ENCODE measurements at places on chromosomes 3 and 15.

DNA sequence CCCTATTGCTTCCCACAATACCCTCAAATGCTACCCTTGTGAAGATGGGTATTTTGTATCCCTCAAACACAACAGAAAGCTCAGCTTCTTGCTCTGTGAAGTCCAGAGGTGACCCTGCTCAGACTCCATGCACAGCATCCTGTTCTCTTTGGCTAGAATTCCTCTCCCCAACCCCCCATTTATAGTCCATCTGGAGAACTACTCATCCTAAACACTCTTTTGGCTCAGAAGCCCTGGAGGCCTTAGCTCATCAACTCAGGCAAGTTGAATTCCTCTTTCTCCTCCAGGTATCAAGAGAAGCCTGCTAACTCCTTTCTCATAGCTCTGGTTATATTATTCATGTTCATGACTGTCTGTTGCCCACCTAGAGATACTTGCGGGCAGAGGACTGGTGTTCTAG is 18.3 kb upstream of the GASK1A start:
- DNase-seq = no peak

DNA sequence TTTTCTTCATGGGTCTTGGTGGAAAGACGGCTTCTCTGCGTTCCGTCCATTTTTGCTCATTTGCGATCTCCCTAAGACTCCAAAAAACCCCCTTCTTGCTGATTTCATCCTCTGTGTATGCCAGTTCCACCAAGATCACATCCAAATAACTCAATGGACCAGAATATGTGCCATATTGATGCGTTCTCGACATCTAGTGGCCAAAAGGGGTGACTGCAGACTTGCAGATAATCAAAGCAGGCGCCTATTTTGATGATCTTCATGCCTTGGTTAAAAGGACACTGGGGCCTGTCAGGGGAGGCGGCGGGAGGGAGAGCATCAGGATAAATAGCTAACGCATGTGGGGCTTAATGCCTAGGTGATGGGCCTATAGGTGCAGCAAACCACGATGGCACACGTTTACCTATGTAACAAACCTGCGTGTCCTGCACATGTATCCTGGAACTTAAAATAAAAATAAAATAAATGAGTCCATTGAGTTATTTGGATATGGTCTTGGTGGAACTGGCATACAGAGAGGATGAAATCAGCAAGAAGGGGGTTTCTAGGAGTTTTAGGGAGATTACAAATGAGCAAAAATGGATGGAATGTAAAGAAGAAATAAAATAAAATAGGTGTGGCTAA is 104.2 kb upstream of the RAD18 start:
- peak; percentile 20 for DNase-seq

DNA sequence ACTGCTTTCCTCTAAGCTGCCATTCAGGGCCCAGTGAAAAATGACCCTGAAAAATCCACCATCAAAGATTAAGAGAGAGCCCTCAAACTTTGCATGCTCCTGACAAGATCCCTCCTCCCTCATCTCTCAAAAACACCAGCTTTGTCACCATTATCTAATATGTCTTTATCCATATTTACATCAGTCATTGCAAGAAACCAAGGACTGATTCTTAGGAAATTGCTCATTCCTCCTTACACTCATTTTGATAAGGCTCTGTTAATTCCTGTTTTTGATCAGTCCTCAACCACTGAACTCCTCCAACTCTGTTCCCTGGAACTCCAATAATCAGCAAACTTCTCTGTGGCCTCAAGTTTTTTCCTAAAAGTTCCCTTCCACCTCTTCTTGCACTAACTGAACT is 51.8 kb downstream of the CD200 start:
- no peak for DNase-seq

- no peak for DNase-seq
Measured at GRCh38 chr3:41188306-41188705, 11.0 kb upstream of the CTNNB1 start.

DNA sequence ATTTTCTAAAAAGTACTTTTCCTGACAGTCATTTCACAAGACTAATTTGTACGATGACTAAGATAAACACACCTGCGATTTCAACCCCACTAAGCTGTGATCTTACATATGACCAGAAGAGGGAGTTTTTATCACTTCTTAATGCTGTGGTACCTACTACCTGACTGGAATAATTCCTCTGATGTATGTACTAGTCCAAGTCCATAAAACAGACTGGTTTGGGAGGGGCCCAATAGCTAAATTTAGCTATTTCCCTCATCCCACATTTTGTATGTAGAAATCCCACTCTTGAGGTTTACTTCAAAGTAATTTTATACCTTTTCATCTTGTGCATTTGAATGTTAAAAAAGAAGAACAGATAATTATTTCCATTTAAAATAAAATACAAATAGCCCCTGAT is 49.7 kb upstream of the SCAANT1 start:
- no peak for DNase-seq

DNA sequence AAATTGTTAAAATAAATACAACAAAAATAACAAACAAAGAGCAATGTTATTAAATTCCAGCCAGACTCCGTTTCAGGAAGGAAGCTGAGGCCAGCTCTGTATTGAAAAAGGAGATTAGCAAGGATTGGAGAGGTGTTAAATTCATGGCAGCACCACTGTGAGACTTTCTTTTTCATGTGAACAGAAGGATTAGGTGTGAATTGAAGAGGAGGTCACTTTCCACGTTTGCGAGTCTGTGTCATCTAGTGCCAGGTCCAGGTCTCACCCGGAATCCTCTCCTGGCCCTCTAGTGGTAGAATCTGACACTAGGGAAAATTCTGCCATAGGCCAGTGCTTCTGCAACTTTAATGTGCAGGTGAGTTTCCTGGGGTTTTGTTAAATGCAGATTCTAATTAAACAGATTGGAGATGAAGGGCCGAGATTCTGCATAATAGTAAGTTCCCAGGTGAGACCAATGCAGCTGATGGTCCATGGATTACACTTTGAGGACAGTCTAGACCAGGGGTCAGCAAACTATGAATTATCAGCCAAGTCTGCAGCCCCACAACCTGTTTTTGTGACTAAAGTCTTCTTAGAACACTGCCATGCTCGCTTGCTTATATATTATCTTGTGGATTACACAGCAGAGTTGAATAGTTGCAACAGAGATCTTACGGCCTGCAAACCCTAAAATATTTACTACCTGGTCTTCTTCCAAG is 9.2 kb upstream of the SLC6A1 start:
- DNase-seq = peak; percentile 11

- DNase-seq = no peak
Measured at GRCh38 chr3:46186471-46187340, 21.4 kb downstream of the CCR1 start.

GRCh38 chr15:40286061-40286532 is 3.2 kb upstream of the ANKRD63 start:
- DNase-seq = no peak

GRCh38 chr15:44194323-44195150 is 534 bp downstream of the FRMD5 start:
- peak; percentile 65 for DNase-seq

- no peak for DNase-seq
Measured at GRCh38 chr3:40201770-40202169, 107.7 kb upstream of the EIF1B start.

GRCh38 chr3:193996221-193996620 is 139.7 kb upstream of the HES1 start:
- no peak for DNase-seq

DNA sequence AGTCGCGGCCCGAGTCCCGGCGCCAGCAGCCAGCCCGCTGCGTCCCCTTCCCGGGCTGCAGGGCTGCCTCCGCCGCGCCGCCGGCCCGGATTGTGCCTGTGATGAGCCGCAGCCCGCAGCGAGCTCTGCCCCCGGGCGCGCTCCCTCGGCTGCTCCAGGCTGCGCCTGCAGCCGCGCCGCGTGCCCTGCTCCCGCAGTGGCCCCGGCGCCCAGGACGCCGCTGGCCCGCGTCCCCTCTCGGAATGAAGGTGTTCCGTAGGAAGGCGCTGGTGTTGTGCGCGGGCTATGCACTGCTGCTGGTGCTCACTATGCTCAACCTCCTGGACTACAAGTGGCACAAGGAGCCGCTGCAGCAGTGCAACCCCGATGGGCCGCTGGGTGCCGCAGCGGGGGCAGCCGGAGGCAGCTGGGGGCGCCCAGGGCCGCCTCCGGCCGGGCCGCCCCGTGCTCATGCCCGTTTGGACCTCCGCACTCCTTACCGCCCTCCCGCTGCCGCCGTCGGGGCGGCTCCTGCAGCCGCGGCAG is 1.2 kb downstream of the CHST2 start:
- DNase-seq = no peak

DNA sequence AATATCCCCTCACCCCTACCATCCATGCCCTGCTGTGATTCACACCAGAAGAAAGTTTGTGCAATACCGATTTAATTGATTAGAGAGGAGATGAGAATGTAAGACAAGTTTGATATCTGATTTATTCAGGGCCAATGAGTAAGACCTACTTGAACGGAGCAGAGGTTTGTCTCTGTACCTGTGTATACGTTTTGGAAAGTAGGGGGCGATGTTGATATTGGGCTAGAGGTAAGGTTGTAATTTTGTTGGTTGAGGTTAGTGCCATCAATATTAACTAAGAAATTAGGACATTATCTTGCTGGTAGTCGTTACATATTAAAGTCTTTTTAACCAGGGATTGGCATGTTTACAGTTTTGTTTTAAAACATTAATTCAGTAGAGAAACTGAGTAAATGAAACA is 20.5 kb downstream of the EAF2 start:
- DNase-seq = no peak

DNA sequence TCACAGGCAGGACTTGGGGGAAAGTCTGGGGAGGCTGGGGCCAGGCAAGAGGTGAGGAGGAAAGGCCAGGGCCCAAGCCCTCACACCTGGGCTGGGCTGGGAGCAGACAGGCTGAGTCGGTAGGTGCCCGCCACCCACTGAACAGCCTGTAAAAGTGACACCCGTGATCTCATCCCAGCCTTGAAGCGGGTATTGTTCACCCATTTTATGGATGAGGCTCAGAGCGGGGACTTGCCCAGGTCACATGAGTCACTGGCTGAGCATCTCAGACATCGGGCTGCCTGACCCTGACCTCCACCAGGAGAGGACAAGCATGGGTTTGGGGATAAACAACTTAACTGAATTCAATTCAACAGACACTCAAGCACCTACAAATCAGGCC is 52.0 kb upstream of the CTSH start:
- DNase-seq = no peak

DNA sequence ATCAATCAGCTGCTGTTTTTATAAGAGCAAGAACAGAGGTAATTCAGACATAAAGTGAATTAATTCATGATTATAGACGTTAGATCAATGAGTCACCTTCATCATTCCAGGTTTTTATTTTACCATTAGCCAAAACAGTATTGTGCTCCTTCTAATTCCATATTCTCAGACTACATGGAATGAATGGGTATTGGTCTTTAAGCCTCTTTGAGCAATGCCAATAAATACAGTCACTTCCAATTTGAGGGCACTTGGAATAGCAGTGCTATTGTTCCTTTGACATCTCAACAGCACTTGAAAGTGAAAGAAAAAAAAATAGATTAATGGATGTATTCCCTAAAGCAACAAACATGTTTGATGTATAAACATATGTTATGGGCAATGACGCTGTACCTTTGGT is 830.9 kb upstream of the CFAP20DC start:
- no peak for DNase-seq

DNA sequence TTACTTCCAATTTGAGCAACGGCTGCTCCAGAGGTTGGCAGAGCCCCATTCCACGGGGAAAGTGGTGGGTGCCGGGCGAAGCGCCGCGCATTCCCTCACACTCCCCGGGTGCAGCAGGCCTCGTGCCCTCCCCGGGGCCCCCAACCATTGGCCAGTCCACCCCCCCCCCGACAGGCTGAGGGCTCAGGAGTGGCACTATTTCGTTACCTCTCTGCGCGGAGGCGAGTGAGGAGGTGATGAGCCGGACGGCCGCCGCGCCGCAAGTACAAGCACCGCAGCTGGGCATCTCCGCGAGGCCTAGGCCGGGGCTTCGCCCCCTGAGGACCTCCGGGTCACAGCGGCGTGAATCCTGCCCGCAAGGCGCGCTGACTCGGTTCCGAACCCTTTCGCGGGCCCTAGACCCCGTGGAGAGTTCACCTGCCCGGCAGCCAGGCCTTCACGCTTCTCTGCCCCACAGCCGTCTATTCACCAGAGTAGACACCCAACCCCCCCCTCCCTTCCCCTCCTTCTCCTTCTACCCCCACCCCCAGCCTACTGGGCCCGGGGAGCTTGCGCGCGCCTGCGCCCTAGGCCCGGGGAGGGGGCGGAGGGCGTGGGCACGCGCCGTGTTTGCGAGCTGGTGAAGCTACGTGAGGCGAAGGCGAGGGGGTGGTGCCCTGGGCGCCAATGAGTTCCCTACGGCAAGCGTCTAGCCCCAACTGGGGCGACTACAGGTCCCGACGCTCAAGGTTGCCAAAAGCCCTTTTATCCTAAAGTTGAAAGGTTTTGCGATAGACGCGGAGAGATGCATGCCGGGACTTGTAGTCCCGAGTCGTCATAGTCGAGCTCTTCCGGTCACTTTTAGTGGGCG is at the start of gene CLPX:
Gene CLPX (minus strand): TSS at position 475 of the 850 bp plus-strand sequence. CDS start 189 bp downstream, at position 286.
- peak; percentile 49 for DNase-seq

- DNase-seq = no peak
Measured at GRCh38 chr3:114847564-114847963, 299.5 kb downstream of the ZBTB20 start.

GRCh38 chr3:160540551-160540950 is 24.8 kb downstream of the KPNA4 start:
- peak; percentile 15 for DNase-seq

GRCh38 chr15:36755341-36756000 is 176.0 kb downstream of the CDIN1 start:
- DNase-seq = no peak

DNA sequence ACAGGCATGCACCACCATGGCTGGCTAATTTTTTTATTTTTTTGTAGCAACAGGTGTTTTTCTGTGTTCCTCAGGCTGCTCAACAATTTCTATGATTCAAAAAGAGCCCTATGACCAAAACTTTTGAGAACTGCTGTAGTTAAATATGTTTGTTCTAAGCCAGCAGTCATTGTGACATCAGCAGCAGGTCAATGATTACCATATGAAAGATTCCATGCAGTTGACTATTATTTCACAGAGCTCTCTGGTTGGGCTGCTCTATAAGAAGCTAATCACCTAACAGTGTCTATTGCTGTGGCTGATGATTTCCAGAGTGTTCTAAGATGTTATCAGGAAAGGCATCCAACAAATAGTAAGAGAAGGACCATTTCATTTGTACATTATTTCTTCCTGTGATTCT is at the start of gene CCDC54:
Gene CCDC54 (plus strand): TSS at position 289 of the 400 bp plus-strand sequence. CDS start 149 bp downstream, outside the sequence.
- no peak for DNase-seq

GRCh38 chr15:88803241-88803919 is at the start of gene ACAN:
TSS of gene ACAN (plus strand) at chr15:88803436. CDS start at chr15:88836207, 32,771 bp downstream.
- DNase-seq = no peak

Data from non-pigmented ciliary epithelial cell (primary cell).